Brain (organoid and tissue), 16 donors: ENCODE measurements at places on chromosomes 13 and 19.
A peak's percentile ranks its signal among the peaks of the same experiment; 100 is the strongest.

DNA sequence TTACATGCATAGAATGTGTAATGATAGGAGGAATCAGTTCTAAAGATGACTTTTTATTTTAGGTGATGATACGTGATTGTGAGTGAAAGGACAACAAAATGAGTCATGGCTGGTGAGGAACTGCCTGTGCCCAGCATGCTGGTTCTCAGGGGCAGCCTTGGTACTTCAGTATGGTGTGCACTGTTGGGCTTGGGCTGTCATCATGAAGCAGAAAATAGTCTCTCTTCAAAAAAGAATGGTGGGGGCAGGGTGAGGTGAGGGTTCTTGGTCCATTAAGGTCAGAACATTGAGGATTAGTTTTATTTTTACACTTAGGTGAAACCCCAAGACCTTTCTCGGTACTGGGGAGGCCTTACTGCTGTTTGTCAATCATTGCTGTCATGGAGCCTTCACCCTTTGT lies 309.5 kb downstream of the MTUS2 start:
- DNase-seq = no peak

DNA sequence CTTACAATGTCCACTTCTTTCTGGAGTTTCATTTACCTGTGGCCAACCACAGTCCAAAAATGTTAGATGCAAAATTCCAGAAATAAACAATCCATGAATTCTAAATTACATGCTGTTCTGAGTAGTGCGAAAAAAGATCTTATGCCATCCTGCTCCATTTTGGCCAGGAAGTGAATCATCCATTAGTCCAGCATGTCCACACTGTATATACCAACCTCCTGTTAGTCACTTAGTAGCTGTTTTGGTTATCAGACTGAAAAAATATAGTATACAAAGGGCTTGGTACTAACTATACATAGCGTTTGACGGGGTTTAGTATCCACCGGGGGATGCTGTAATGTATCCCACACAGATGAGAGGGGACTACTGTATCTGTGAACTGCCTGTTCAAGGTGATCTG lies 618.0 kb upstream of the ARGLU1 start:
- no peak for DNase-seq

- no peak for DNase-seq
These were observed 12.5 kb upstream of the ZNF675 start for GRCh38 chr19:23699521-23699860.

DNA sequence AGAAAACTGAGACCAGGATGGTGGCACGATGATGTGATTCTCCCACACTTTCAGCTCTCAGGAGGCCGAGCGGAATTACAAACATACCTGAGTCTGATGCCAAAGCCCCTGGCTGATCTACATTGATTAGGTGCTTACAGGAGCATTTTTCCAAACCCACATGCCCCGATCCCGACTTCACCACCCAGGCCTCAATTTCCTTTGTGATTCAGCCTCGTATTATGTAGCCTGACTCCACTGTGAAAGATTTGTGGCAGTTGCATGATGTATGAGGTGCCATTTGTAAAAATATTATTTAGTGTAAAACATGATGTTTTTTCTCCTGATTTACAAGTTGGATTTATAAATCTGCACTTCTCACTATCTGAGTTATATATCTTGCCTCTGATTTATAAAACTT lies 118.0 kb downstream of the TSHZ3 start:
- no peak for DNase-seq

DNA sequence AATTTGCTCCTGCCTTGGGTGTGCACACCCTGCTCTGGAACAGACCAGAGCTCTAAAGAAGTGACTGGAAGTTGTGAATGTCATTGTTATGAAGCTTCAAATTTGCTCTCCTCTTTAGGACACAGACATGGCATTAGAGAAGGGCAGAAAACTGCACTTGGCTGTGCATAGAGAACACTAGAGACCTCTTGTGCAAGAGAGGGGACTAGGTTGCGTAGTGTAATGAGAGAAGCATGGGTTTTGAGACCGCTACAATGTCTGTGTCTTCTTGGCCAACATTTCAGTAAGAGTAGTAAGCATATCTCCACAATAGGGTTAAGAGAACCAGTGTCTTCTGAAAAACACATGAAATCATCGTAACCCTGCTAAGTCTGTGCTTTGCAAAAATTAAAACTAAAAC lies 423.3 kb downstream of the SPRY2 start:
- DNase-seq = no peak

DNA sequence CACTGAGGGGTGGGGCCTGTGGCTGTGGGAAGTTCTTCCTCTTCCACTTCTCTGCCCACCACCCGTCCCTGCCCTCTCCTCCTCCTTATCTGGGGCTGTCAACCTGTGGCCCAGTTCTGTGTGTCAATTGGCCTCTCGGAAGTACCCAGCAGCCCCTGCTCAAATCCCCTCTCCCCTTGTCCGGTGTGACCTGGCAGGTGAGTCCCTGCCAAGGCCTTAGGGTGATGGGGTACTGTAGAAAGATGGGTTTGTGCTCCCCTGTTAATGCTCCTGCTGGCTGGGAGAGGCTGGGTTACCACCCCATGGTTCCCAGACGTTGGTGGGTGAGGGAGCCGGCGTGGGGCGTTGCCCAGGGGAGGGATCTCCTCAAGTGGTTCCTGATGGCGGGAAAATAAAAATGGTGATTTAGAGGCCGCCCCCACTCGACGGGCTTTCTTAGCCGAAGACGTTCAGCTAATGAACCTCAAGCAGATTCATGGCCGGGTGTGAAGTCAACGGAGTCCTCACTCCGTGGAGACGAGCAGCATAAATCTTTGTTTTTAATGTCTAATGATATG lies 141.2 kb downstream of the URI1 start:
- DNase-seq = no peak

- DNase-seq = no peak
These were observed 2.7 kb downstream of the PROSER1 start for GRCh38 chr13:39035204-39035603.

GRCh38 chr13:103762523-103762922 lies 696.3 kb upstream of the SLC10A2 start:
- no peak for DNase-seq

- DNase-seq = no peak
These were observed 85.5 kb upstream of the TDRD3 start for GRCh38 chr13:60311527-60311926.

GRCh38 chr19:51274049-51274770 lies 23.3 kb downstream of the SIGLECL1 start:
- no peak for DNase-seq

DNA sequence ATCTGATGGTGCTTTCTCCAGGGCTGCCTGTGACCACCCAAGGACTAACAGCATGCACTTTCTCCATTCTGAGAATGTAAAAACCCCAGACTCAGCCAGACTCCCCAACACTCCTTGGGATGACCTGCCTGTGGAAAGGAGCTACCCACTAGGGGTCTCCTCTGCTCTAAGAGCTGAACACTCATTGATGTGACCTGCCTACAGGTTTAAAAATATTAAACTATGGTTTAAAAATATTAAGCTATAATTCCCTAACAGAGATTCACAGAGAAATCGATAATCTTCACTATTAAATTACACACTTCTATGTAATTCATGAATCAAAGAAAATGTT lies 696.2 kb upstream of the SLITRK5 start:
- DNase-seq = no peak

DNA sequence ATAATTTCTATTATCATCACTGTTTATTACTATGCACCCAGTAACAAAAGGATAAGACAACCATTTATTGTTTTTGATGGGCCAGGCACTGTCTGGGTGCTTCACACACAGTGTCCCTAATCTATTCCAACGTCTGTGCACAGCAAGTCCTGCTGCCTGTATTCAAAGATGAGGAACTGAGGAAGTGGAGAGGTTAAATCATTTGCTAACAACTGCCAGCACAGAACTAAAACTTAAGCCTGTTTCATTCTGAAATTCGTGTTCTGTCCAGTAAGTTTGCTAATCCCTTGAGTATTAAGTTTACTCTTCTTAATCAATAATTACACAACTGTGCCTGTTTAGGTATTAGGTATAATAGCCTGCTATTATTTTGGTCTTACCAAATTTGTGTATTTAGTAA lies 41.9 kb downstream of the TEX26 start:
- DNase-seq = no peak

GRCh38 chr13:21849323-21849722 lies 178.4 kb downstream of the FGF9 start:
- DNase-seq = peak; percentile 14

GRCh38 chr13:46142776-46143175 lies 37.9 kb upstream of the CPB2 start:
- peak; percentile 89 for DNase-seq

- DNase-seq = peak; percentile 44
These were observed 610.1 kb upstream of the SLC10A2 start for GRCh38 chr13:103676329-103676728.

GRCh38 chr13:23609414-23609760 lies 39.2 kb downstream of the TNFRSF19 start:
- no peak for DNase-seq

GRCh38 chr13:45899406-45899805 lies 47.9 kb upstream of the SIAH3 start:
- DNase-seq = no peak

- DNase-seq = no peak
These were observed 22.0 kb upstream of the CD177 start for GRCh38 chr19:43331435-43332010.

- no peak for DNase-seq
These were observed 6.3 kb downstream of the KLK3 start for GRCh38 chr19:50861010-50861409.

GRCh38 chr13:98315466-98315865 lies 138.4 kb upstream of the RNF113B start:
- DNase-seq = no peak

- no peak for DNase-seq
These were observed 3.2 kb downstream of the ZNF441 start for GRCh38 chr19:11769995-11770394.

DNA sequence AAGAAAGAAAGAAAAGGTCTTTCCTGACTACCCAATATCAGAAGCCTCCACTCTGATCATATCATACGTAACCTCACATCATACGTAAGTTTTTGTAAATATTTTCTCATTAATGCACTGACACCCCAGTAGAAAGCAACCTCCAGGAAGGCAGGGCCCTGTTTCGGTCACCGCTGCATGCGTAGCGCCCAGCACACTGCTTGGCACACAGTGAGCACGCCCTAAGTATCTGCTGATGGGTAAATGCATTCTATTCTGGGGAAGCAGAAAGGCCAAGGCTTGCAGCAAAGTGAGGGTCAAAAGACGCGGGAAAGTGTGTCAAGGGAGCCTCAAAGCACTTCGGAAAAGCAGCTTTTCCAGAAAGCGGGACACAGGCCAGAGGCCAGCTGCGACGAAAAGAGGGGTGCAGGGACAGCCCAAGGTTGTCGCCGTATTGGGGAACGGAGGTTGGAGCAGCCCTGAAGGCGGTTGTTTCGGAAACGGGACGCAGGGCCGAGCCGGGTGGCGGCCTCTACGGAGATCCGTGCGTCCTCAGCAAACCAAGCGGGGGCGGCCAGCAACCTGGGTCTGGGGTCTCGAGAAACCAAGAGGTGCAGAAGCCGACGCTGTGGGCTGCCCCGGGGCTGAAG lies 463 bp downstream of the SUGP1 start:
- DNase-seq = no peak

- DNase-seq = peak; percentile 43
These were observed 29.9 kb downstream of the EFNA2 start for GRCh38 chr19:1315470-1316166.

GRCh38 chr13:110303644-110304043 lies 3.3 kb downstream of the COL4A1 start:
- no peak for DNase-seq

DNA sequence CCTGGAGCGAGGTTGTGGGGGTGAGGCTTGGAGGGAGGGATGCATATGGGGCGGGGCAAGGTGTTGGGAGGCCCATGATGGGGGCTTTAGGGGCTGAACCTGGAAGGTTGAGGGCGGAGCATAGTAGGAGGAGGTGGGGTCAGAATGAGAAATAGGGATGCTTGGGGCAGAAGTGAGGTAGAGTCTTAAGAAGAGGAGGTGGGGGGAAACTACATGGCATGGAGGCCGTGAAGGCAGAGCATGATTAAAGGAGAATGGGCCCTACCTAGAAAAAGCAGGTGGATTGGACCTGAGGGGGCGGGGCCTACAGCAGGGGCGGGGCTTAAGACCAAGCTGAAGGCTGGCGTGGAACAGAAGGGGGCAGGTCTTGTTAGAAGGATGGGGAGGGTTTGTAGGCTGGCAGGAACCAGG lies 799 bp downstream of the NR1H2 start:
- DNase-seq = peak; percentile 27

GRCh38 chr19:41409288-41409687 lies 11.7 kb downstream of the BCKDHA start:
- no peak for DNase-seq

- no peak for DNase-seq
These were observed 3.2 kb downstream of the TPT1 start for GRCh38 chr13:45337803-45338202.

DNA sequence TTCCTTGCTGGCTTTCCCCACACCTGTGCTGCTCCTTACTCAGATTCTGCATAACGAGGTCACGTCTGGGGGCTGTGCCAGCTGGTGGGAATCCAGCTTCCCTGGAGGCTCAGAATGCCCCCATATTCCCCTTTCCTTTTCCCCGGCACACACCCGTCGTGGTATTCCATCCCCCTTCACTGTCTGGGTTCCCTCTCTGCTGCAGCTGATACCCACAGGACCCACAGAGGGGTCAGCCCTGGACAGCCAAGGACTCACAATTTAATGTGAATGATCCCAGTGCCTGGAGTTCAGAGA lies 4.2 kb upstream of the MYH14 start:
- DNase-seq = peak; percentile 16

DNA sequence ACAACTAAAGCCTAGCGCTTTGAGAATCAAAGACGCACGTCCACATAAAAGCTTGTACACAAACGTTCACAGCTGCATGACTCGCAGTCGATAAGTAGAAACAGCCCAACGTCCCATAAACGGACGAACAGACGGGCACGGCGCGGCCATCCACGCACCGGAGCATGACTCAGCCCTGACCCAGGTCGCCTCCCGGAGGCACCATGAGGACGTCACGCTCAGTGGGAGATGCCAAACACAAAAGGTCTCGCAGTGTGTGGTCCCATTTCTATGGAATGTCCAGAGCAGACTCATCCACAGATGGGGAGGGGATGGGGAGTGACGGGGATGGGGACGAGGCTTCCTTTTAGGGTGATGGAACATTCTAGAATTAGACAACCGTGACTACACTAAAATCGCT lies 9.4 kb downstream of the POLRMT start:
- DNase-seq = no peak

DNA sequence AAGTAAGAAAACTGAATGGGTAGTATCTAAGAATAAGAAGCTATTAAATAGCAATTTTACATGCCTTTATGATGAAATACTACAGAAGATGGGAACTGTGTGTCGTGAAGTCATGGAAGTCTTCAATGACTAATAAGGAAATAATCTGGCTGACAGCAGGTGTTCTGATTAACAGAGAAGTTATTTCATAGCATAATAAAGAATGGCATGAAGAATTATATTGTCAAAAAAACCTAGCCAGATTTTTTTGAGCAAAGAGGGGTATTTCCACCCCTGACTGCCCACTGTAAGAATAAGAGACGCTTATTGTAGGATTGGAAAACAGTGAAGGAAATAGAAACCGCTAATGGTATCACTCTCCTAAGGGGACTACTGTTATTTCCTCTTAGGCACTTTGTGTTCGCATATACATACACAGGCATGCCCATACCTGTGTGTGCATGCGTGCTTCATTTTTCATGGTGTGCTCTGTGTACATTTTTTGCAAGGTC lies 318.8 kb downstream of the SHISA2 start:
- DNase-seq = no peak
